Hematopoietic multipotent progenitor cell treated with erythropoietin and hydrocortisone succinate and interleukin-3 and kit ligand, for 4 days (in vitro differentiated cells): ENCODE measurements at places on chromosomes 13 and 19.
A peak's percentile ranks its signal among the peaks of the same experiment; 100 is the strongest.

DNA sequence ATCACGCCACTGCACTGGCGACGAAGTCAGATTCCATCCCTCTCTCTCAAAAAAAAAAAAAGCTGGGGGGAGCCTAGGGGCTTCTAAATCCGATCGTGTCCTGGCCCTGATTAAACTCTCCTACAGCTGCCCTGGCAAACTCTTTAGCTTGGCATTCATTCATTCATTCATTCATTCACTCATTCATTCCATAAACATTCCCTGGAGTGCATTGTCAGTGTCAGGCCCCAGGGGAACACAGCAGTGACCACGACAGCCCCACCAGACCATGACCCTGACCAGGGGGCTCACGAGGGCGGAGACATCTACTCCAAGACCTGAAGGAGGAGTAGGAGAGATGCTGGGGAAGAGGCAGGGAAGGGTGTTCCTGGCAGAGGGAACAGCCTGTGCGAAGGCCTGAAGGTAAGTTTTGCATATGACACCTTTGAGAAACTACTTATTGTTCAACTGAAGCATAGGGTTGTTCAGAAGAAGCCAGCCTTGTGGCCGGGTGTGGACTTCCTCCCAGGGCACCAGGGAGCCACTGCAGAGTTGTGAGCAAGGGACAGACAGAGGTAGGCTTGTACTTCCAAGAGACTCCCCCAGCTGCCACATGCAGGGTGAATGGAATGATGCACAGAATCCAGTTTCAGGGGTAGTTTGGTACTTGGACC is 24.5 kb downstream of the CEACAM16 start:
- no peak for DNase-seq

DNA sequence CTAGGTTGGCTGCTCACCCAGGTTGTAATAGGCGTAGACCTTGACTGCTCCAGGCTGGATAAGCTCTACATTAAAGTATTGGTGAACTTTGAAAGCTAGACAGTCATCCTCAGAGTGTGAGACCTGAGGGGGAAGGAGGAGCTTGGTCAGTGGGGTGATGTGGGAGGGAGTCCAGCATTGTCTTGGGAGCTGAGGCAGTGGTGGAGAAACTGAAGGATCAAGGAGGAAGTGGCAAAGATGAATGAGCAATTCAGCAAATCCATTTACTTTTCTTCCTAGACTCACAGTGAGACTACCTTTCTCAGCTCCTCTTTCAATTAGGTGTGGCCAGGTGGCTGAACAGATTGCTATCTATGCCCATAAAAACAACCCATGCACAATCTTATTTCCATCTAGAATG is 10.2 kb upstream of the TNFSF14 start:
- no peak for DNase-seq

- no peak for DNase-seq
Observed at GRCh38 chr19:50042363-50043024, 16.7 kb downstream of the ZNF473 start.

DNA sequence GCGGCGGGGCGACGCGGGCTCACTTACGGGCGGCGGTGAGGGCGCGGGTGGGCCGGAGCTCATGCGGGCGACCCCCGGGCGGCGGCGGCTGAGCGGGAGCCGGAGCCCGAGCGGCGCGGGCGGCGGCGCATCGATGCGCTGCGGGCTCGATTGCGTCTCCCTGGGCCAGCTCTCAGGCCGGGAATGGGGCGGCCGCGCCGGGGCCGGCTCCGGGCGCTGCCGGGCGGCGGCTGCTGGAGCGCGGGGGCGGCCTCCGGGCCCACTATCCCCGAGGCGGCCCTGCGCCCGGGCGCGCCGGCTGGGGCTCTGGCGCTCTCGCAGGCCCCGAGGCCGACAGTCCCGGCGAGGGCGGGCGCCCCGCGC is 1.4 kb upstream of the TSHZ3 start:
- peak; percentile 39 for DNase-seq

GRCh38 chr19:35732540-35733179 is 9.6 kb downstream of the IGFLR1 start:
- DNase-seq, result no peak

GRCh38 chr13:61247149-61247936 is 168.3 kb downstream of the PCDH20 start:
- no peak for DNase-seq

DNA sequence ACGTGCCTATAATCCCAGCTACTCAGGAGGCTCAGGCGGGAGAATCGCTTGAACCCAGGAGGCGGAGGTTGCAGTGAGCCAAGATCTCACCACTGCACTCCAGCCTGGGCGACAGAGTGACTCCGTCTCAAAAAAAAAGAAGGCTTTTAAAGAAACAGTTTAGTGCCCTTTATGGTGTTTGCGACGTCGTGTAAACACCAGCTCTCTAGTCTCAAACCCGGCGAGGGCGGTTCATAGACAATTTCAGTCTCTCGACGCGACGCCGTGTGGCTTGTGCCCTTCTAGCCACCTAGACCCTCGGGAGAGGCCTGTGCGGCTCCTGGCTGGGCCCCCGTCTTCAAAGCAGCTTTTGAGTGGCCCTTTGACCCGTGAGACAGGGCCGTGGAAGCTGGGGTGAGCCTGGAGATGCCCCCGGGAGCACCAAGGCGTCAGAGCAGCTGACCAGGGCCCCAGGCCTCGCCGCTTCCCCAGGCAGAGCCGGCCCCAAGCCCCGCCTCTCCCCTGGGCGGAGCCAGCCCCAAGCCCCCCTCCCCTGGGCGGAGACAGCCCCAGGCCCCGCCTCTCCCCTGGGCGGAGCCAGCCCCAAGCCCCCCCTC is 5.0 kb upstream of the MADCAM1 start:
- DNase-seq, result no peak

DNA sequence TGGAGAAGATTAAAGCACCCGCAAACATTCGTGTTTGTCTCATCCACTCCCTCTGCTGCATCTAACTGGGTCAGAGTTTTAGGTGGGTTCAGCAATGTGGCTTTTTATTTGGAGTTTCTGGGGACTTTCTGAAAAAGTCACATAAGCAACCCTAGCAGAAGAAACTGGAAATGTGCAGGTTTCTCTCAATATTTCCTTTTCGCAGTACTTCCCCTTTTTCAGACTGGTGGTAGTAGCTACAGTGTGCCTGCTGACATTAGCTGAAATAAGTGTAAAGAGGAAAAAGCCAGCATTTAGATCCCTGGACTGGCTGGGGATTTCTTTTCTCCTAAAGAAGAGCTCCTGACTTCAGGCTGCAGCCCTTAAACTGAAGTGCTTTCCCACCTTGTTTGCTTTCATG is 15.9 kb upstream of the OLFM4 start:
- DNase-seq, result peak; percentile 60

- DNase-seq, result no peak
Observed at GRCh38 chr19:46536391-46536790, 40.7 kb upstream of the PNMA8B start.

DNA sequence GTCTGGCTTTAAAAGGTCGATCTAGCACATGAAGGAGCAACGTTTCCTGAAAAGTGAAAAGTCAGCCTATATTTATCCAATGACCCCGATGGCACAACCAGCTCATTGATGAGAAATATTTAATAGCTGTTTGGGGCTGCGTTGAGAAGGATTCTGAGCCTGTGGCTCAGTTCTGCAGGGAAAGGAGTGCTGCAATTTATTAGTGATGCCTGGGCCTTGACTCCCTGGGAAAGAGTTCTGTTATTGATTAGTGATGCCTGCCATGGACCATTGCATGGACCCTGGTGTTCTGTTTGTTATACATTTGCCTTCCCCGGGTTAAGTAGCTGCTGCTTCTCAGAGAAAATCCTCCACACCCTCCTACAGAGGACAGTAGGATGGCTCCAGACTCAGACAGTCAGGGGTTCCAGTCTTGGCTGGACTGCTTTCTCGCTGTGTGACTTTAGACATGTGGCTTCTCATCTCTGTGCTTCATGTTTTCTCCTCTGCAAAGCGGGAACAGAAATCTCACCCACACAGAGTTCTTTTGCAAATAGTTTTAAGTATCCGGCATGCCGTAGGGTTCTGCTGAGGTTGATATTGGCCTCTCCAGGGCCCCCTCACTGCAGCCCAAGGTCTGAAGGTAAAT is 17.7 kb upstream of the PTPRS start:
- no peak for DNase-seq
